Stimulated activated CD8-positive, alpha-beta memory T cell treated with anti-CD3 and anti-CD28 coated beads, Interleukin-7, amount 100 ng/mL, for 4 hours (primary cell): ENCODE measurements at places on chromosomes 3 and 15.

DNA sequence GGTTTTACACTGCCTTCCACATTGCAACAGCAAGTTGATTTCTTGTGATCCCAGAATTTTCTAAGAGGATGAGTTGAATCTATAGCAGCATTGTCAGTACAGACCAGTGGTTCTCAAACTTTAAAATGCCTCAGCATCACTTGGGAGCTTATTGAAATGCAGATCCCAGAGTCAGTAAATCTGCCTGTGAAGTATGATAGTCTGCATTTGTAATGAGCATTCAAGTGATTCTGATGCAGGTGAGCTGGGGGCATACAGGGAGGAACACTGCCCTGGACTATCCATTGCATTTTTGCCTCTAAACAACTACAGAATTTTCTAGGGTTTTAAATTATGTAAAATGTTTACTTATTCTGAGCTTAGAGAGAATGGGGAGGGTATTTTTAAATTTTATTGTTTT, 27.5 kb upstream of the PAQR5 start:
- DNase-seq: no peak

DNA sequence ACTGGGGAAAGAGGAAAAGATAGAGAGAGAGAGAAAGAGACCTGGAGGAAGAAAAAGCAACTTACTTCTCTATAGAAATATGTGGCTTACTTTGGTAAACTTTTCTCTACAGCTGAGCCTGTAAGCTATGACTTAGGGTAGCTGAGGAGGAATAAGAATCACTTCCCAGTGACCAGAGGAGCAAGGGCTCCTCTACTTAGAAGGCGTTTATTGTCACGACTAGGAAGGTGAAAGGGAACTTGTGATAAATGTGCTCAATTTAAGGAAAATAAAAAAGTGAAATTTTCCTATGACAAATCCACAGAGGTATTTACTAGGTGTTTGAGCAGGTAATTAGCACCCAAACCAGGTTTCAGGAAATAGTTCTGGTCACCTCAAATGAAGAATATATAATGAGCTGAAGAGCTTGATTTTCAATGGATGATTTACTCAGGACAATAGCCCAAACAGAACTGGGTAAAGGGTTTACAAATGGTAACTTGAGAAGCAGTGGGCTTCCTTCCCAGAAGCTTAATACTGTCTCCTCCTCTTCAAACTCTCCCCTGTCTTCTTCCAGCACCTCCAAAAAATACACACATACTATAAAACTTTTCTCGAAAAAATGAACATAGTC, 46.1 kb downstream of the SOX2 start:
- no peak for DNase-seq

GRCh38 chr3:124635169-124635539, 95.1 kb upstream of the UMPS start:
- DNase-seq: no peak

DNA sequence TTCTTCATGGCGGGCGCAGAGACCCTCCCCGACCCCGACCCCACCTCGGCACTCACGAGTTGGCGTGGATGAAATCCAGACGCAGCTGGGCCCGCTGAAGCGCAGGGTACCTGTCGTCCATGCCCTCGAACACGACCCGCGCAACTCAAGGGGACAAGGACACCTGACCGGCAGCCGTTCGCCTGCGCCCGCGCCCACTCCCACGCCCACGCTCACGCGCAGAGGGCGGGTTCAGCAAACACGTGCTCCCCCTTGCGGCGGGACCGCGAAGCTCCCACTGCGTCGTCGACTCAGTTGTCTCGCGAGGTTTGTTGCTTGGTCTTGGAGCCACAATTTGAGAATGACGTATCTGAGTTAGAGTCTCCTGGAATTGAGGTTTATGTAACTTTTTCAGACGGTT, at the start of gene MORC1:
MORC1 (minus strand) TSS at position 196 of the 400 bp plus-strand sequence; CDS start at position 121, 75 bp downstream.
- DNase-seq: no peak

DNA sequence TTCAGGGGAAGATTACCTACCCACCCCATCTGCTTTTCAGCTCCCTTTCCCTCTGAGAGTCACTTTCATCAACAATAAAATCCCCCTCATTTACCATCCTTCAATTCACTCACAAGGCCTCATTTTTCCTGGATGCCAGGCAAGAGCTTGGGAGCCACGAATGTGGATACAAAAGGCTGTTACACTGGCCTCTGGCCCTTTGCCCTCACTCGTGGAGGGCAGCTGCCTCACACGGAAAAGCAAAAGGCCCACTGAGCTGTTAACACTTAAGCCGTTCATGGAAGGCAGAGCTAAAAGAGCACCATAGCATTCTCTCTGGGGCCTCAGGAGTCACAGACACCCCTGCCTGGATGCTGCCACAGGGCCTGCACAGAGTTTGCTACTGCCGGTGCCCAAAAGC, 102.4 kb upstream of the TUSC7 start:
- DNase-seq: no peak

DNA sequence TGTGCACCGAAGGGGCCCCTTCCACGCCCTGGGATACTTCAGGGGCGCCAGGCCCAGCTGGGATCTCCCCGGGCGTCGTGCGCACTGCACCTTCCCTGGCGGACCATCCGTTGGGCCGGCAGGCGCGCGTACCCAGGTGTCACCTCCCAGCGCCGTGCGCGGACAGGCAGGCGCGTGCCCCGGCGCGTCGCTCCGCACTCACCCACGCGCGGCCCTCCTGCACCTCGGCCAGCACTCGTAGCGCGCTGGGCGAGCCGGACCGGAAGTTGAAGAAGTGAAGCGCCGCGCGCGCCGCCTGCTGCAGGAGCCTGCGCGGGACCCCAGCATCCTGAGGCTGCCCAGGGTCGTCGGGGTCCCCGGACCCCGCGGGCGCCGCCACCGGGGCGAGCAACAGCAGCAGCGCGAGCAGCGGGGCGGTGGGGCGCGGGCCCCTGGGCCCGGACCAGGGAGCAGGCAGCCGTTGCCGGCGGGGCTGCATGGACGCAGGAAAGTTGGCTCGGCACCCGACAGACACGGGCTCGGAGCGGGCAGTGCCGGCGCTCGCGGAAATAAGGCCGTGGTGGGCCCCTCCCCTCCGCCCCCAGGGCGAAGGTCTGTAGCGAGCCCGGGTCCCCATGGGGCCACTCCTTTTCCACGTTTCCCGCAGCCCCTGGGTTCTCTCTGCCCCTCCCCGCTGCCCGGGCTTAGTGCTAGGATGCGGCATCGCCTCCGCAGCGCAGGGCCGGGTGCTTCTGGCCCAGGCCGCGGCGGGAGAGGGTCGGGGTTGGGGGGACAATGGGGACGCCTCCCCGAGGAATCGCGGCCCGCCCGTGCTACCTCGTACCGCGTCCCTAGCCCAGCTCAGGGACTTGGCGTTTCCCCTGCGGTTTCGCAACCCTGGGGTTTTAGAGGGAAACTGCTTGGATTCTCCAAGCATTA, at the start of gene RARRES1:
RARRES1 (minus strand) TSS at position 520 of the 918 bp plus-strand sequence; CDS start at position 478, 42 bp downstream.
- peak; percentile 28 for DNase-seq

GRCh38 chr3:196270499-196270898, 17.0 kb downstream of the PCYT1A start:
- no peak for DNase-seq

DNA sequence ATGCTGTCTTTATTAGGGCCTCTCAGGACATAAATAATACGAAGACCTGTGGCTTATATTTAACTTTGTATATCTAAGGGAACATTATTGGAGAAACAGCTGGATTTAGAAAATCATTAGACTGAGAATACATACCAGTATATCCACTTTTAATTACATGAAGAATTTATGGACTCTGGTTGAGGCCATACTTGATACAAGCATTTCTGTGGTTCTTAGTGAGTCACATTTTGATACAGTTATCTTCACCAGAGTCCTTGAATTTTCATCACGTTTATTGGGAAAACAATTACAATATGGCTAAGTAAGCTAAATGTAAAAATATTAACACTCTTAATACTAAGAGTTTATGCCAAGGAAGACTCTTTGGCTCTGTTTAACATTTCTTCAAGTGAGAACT, 9.9 kb downstream of the KIF23 start:
- no peak for DNase-seq

GRCh38 chr15:48324949-48325348, 6.3 kb upstream of the DUT start:
- DNase-seq: no peak

- no peak for DNase-seq
Measured at GRCh38 chr3:124860599-124860998, 26.6 kb downstream of the ITGB5 start.

DNA sequence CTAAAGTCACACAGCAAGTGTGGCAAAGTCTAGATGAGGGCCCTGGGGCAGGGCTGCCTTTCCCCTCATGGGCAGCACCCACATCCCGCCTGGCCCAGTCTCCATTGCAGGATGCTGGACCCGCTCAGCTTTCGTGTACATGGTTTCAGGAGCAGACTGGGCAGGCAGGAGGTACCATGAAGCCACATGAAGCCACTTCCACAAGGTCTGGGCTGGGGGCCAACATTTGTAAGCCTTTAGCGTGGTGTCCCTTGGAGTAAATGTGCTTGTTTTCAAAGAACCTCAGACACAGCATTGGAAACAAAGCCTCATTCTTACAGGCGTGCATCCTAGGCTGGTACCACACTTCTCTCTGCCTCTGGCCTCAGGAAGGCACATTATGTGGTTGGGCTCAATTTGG, 34.5 kb downstream of the UMPS start:
- DNase-seq: no peak

GRCh38 chr3:161854232-161854771, 357.7 kb downstream of the OTOL1 start:
- no peak for DNase-seq

DNA sequence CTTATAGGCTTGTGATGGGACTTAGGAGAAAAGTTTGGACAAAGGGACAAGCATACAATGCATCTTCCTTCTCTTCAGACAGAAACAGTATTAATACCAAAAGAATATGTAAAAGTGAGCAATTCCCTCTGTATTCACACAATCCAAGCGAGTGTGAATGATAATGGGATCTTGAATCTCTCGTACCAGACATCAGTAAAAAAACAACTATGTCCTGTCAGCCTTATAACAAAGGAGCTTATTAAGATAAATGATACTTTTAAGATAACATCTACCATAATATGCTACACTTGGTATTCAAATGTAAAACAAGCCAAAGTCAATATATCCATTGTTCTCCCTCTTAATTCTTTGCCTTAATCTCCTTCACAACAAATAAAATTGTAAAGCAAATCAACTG, 288.6 kb upstream of the CNTN6 start:
- no peak for DNase-seq

- DNase-seq: no peak
Measured at GRCh38 chr3:123412076-123412475, 36.8 kb downstream of the ADCY5 start.

GRCh38 chr3:176174060-176174459, 1023.2 kb downstream of the TBL1XR1 start:
- no peak for DNase-seq

GRCh38 chr3:13105181-13105895, 32.1 kb upstream of the IQSEC1 start:
- DNase-seq: no peak

DNA sequence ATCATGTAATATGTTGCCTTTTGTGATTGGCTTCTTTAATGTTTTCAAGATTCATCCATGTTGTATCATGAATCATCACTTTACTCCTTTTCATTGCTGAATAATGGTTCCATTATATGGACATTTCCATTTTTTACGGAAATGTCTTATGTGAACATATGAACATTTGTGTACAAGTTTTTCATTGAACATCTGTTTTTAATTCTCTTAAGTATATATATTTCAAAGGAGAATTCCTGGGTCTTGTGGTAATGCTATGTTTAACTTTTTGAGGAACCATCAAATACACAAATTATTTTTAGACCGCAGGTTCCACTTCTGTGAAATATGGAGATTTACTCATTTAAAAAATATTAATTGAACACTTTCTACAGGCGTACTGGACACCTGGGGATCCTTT, 85.7 kb downstream of the ARIH1 start:
- no peak for DNase-seq

- no peak for DNase-seq
Measured at GRCh38 chr15:100923902-100924301, 4.7 kb downstream of the LRRK1 start.

DNA sequence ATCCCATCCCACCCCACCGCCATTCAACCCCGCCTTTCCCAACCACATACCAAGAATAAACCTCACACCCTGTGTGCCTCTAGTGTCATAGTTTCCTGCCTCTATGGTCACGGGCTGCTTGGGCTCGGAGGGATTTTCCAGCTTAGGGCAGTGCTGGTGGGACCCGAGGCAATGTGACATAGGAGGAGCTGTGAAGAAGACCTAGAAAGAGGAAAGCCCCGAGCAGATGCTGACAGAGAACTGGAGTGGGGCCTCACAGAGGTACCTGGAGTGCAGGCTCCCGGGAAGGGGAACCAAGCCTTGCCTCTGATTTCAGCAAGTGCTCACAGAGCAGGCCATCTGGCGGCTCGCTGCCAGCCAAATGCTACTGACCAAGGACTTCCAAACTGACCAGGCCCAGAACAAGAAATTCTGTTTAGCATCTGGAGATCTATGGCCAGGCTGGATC, 27.5 kb downstream of the BHLHE40 start:
- peak; percentile 67 for DNase-seq

- DNase-seq: no peak
Measured at GRCh38 chr3:190063490-190063889, 57.2 kb downstream of the P3H2 start.

GRCh38 chr3:80533553-80533952, 765.8 kb upstream of the ROBO1 start:
- DNase-seq: no peak

DNA sequence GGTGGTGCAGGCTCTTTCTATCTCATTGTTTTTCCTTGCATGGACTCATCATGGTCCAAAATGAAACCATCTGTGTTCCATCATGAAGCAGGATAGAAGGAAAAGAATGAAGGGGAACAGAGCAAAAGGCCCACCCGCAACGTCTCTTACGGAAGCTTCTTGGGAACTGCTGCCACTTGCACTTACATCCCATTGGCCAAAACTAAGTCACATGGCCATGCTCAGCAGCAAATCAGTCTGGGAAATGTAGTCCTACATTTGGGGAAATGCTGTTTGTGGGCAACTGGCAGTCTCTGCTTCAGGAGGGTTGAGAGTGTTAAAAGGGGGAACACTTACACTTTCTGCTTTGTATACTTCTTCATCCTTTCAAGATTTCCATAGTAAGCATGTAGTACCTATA, 191.6 kb downstream of the SV2B start:
- DNase-seq: no peak

GRCh38 chr3:183695569-183696364, 1.8 kb upstream of the YEATS2 start:
- DNase-seq: no peak

DNA sequence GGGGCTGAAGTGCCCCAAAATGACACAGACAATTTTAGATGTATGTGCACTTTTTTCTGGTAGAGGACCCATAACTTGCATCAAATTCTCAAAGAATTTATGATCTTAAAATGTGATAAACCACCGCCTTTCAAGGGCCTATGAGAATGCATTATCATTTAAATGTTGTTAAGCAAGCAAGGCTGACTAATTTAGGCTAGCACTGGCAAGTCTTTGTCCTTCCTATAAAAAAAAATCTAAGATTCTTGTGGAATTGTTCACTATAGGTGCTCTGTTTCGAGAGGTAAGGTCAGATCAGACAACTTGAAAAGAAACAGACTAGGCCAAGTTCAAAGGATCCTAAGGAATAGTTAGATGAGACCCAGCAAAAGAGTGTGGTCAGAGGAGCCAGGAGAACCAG, 128.9 kb upstream of the PHLDB2 start:
- DNase-seq: no peak

GRCh38 chr3:32973982-32974381, 22.5 kb downstream of the CCR4 start:
- DNase-seq: no peak
